ENCODE measurements at places on chromosomes 6 and 20.

GRCh38 chr6:13666194-13667105 is 45.2 kb downstream of the RANBP9 start:
- no peak for DNase-seq

GRCh38 chr6:127302728-127303660 is 36.3 kb downstream of the RNF146 start:
- DNase-seq: peak; percentile 34

- DNase-seq: no peak
These were observed 38.8 kb downstream of the C6orf52 start for GRCh38 chr6:10655508-10656055.

- DNase-seq: no peak
These were observed 11.2 kb downstream of the TNFRSF21 start for GRCh38 chr6:47298475-47298874.

DNA sequence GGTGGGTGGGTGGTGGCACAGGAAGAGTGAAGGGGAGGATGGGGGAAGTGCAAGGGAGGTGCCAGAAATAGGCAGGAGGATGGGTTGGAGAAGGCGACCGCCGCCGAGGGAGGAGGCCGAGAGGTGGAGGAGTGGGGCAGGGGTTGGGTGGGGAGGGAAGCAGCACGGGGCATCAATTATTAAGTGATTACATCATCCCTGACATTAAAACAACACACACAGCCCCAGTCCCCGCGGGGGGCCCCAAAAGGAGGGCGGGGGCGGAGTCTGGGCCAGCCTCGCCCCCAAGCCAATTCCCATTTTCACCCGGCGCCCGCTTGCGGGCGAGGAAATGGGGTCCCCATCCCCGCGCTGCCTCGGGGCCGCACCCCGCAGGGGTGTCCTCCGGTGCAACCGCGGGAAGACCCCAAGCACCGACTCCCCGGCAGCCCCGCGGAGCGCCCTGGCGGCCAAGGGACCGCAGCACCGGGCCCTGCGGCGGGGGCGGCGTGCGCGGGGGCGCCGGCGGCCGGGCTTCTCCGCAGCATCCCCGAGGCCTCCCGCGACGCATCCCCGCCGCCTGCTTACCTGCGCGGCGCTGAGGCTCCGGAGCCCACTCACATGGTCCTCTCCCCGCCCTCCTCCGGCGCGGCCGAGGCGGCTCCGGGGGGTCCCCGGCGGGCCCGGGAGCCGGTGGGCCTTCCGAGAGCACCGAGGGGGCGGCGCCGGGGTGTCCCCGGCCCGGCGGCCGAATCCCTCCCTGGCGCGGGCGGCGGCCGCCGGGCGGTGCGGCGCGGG is 663 bp downstream of the FYN start:
- no peak for DNase-seq

- DNase-seq: no peak
These were observed 129.7 kb downstream of the FAXC start for GRCh38 chr6:99219788-99220187.

DNA sequence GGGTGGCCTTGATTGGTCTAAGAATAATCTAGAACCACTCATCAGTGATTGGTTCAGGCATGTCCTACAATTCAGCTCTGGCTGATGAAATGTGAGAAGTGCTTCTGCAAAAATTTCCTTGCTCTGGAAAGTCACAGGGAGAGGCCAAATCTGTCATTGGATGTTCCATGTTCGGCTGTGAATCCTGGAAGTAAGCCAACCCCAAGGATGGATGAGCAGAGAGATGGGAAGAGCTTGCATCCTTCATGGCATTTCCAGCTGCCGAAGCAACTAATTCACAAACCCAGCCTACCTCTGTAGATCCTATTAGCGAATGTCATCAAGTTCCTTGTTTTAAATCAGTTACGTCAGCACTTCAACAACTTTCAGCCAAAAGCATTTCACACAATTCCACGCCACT is 187.2 kb upstream of the SOX4 start:
- no peak for DNase-seq

DNA sequence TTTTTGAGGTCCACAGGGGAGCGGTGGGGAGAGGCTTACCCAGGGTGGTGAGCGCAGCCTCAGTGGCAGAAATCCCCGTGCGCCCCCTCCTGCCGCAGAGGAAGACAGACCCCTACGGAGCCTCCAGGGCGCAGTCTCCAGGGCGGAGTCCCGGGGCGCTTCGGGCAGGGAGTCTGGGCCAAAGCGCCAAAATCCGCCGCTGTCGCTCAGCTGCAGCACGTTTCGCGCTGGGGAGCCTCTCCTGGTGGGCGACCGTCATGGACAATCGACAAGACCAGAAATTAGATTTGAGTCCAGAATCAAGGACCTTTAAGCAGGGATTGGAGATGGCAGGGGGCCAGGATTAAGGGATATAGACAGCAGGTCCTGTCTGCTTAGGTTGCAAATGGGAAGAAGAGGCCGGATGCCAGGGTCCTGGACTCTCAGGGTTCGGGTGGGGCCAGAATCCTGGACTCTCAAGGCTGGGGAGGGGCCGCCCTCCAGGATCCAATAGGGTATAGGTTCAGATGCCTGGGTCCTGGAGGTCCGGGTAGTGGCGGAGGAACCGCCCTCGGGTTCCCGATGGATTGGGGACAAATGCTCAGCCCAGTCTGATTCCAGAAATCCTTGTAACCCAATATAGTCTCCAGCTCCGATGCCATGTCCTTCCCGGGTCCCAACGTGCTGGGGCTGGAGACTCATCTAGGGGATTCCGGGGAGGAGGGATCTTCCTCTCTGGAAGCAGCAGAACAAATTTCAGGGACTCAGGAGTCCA is 7.9 kb upstream of the HLA-E start:
- DNase-seq: no peak

GRCh38 chr6:9511157-9511556 is 903.7 kb downstream of the TFAP2A start:
- no peak for DNase-seq

DNA sequence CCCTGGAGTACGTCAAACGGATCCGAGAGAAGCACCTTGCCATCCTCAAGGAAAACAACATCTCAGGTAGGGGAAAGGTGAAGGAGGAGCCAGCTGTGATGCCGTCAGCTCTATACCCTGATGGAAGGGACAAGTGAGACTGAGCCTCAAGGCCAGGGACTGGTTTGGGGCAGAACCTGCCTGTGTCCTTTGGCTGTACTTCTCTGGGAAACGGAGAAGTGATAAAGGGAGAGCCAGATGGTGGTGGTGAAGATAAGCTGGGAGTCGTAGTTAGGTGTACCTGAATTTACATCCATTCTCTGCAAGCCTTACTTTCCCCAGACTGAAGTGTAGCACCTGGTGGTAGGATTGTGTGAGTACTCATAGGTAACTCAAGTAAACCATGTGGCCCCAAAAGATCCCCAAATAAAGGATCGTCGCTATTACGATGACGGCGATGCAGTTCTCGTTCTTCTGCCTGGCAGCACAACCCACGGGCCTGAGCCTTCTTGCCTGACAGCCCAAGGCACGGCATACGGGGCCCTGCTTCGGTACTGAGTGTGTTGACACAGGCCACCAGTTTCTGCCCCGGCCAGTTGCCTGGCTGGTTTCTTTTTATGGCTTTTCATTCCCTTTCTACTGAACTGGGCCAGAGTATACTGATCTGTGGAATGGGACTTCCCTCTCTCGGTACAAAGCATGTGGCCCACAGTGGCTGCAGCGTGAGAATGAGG is 10.6 kb downstream of the PCIF1 start:
- DNase-seq: no peak

DNA sequence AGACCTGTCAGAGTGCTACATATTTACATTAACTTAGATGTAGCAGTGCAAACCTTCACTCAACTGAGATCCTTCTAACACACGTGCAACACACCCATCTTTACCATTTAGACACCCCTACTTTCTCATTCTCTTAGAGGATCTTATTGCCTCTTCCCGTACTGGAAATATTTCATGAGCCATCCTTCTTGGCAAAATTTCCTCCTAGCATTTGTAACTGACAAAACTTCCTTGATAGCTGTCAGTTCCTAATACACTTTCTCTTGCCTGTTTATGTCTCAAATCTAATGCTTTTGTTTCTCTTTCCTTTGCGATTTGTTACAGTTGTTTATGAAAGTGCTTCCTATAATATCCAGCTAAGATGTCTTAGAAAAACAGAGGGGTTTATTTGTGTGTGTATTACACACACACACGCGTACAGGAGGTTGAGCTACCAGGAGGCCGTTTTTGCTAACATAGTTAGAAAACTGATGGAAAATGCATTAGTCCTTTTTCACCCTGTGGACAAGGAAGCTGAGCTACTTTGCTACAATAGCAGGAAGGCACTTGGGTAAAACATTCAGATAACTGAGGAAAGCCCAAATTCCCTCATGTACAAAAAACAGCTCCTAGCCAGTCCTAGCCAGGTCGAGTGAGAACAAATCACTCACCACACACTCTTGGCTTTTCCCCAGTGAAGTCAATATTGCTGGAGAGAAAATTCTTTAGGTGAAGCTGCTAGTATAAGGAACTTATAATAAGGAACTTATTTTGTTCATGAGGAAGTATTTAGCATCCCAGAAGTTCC is 153.6 kb downstream of the NFATC2 start:
- no peak for DNase-seq

DNA sequence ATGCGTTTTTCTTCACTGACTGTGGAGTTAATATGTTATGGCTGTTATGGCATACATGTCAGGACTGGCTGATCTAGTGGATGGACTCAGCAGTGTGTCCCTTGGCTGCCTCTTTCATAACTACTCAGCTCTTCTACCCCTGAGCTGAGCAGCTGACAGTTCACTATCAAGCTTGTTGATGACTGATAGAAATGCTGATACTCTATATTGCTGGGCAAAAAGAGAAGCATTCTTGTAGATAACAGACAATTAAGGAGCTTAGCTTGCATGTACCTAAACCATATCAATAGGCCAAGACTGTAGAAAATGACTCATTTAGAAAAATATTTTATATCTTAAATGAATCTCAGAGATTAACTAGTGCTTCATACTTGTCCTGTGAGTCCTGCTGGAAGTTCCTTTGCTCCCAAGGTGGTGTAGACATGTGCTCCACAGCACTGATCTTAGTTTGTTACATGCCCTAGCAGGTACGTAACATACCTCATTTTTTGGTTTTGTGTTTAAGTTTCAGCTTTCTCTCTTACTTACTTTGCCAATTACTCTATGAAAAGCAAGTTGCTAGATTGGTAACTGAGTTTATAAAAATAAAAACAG is 236.9 kb downstream of the GMDS start:
- DNase-seq: no peak

DNA sequence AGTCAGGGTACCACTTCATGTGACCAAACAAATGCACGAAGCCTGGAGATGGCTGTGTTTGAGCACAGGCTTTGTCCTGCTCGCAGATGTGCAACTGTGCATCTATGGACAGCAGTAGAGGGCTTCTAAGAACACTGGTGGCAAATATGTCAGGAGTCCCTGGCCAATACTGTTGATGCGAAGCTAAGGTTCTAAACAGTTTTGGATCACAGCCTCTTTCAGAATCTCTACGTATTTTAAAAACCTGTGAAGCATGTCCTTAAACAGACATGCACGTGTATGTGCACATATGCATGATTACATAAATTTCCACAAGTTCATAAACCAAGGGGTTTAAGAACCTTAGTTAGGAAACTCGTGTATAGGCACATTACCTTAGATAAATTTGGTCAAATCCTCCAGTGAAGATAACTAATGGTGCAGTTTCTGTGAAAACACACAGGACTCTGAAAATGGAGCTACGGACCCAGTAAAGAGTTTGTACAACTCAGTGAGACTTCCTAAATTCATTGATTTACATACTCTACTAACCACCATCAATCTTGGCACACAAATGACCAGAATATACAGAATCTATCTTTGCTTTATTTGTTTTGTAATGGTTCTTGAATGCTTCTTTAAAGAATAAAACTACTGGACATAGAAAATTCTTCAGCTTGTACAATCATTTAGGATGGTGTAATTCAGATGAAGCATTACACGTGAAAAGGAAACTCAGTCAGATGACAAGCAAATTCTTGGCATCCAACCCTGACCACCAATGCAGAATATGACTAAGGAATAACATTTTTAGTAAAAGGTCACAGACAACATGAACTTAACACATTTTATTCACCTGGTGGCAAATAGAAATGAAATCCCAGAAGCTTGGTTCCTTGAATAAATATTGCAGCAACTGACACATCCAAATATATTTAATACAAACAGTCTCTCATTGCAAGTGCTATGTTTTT is 27.4 kb downstream of the KCNQ5 start:
- no peak for DNase-seq

DNA sequence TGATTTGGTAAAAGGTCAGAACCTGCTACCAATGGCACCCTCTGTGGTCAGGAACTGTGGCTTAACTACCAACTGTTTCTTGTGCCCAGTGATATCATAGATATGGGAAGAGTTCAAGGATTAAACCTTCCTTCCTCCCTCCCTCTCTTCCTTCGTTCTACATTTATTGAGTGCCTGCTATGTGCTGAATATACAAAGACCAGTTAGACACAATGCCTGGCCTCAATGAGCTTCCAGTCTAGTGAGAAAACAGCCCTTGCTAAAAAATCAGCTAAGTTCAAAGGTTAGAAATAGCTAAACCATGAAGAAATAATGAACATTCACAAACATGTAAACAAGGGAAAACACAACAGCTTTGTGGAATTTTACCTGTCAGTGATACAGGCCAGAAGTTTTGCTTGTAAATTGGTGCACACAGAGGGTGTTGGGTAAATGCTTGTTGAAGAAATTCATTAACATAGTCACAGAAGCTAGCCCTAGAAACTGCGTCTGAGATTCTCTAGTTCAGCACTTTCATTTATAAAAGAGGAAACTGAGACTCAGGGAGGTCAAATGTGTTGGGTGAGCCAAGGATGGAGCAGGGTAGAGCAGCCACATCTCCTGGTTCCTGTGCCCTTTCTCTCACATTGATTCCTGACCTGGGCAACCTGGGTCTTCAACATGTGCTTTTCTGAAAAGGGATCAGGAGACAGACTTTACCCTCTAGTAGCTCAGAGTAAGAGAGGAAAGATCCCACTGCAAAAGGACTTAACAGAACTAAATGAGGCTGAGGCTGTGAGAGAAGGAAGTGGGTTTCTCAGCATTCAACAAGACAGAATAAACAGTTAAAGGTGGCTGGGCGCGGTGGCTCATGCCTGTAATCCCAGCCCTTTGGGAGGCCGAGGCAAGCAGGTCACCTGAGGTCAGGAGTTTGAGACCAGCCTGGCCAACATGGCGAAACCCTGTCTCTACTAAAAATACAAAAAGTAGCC is 14.4 kb upstream of the FOXO3 start:
- no peak for DNase-seq

- DNase-seq: no peak
These were observed 465.2 kb upstream of the CITED2 start for GRCh38 chr6:139839506-139840156.

DNA sequence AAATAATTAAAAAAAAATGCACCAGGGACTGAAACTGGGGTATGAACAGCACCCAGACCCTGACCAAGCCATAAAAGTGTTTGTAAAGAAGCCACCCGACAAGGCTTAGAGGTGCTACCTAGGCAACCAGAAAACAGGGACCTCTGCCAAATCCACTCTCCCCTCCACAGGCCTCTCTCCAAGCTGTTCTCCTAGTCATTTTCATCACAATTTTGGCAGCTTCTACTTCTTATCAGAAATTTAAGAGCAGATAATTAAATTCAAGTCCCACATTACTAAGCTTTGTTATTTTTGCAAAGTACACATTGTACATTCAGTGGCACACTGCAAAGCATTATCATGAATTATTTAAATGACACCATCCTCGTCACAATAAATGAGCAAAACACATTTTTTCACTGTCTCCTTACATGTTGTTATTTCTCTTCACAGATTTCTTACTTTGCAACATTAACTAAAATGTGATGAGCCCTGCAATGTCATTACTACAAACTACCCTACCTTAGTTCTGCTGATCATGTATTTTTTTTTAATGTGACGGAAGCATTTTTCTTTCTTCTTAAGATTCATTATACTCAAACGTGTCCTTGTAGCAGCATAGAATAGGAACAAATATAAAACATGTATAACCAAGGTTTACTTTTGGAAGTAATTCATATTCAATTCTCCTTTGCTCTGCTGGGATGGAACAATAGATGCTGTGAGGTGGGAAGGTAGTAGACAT is 38.1 kb downstream of the ECT2L start:
- DNase-seq: peak; percentile 64

Measured in NCI-H2029 treated with DMSO at 0.1 percent for 48 hours (cell line).